ENCODE measurements at places on chromosomes 11 and 22.

GRCh38 chr11:8967184-8967583 lies 2.9 kb upstream of the TMEM9B start:
- DNase-seq: no peak

- no peak for DNase-seq
These were observed 109.6 kb downstream of the SCN3B start for GRCh38 chr11:123544631-123545375.

DNA sequence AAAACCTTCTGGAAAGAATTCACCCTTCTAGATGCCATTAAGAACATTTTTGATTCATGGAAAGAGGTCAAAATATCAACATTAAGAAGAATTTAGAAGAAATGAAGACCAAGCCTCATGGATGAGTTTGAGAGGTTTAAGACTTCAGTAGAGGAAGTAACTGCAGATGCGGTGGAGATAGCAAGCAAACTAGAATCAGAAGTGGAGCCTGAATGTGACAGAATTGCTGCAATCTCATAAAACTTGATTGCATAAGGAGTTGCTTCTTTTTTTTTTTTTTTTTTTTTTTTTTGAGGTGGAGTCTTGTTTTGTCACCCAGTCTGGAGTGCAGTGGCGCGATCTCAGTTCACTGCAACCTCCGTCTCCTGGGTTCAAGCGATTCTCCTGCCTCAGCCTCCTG lies 51.6 kb downstream of the MS4A13 start:
- DNase-seq: no peak

GRCh38 chr11:65766535-65766934 lies 14.2 kb downstream of the AP5B1 start:
- DNase-seq: no peak

DNA sequence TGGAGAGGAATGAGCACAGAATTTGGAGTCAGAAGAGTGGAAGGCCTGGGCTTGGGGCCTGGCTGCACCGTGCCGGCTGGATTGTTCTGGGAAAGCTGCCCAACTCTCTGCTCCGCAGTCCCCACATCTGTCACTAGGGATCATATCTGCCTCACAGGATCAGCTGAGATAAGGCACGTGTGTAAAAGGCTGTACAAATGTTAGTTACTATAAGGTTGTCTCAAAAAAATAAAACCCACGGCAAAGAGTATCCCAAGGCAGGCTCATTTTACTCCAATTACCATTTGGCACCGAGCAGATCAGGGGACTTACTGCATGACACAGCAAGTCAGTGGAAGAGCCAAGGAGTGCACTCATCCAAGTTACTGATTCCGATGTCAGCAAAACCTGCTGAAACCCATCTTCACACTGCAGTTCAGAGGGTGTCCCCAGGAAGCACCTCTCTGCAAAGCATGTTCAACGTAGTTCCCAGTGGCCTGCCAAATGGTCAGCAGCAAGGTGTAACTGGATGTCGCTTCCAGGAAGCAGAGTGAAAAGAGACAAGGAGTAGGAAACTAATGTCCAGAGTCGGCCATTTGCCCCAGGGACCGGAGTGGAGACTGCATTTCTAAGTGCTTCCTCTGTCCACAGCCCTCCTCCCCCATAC lies 18.1 kb upstream of the MRTFA start:
- DNase-seq: no peak

Data from GOT3 (cell line).